ENCODE measurements at places on chromosomes 6 and 20.
A peak's percentile ranks its signal among the peaks of the same experiment; 100 is the strongest.

- no peak overlapping the region for H3K4me3 ChIP-seq
- no peak for DNase-seq
- peaks cover 1% of the 10 kb centered on the region for H3K36me3 ChIP-seq
- H3K27ac ChIP-seq = no peak overlapping the region
These were observed 15.9 kb downstream of the TAF8 start for GRCh38 chr6:42066156-42066675.

GRCh38 chr6:30769853-30770524 lies 25.6 kb upstream of the IER3 start:
- H3K4me1 ChIP-seq = peaks cover 84% of the 10 kb centered on the region
- peak overlapping the region; percentile 73 for H3K4me3 ChIP-seq
- peaks cover 5% of the 10 kb centered on the region for H3K36me3 ChIP-seq
- DNase-seq = peak; percentile 38

DNA sequence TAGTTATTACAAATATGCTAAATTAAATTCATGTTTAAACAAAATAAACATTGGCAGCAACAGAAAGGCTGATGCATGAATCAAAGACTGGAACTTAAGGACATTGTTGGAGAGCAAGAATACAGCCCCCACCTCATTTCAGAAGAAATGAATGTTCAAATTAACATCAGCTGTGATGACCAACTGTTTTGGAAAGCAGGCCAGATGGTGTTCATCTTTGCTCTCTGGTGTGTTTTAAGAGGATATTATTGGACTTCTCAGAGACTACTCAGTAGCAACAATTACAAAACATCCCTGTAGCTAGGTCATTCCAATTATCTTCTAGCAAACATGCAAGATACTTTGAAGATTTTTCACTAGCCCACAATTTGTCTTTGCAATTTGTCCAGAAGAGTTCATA lies 118.6 kb upstream of the DOK5 start:
- H3K27ac ChIP-seq = no peak overlapping the region
- H3K27me3 ChIP-seq = peaks cover 16% of the 10 kb centered on the region
- H3K36me3 ChIP-seq = no peaks in the 10 kb centered on the region
- no peak for DNase-seq

DNA sequence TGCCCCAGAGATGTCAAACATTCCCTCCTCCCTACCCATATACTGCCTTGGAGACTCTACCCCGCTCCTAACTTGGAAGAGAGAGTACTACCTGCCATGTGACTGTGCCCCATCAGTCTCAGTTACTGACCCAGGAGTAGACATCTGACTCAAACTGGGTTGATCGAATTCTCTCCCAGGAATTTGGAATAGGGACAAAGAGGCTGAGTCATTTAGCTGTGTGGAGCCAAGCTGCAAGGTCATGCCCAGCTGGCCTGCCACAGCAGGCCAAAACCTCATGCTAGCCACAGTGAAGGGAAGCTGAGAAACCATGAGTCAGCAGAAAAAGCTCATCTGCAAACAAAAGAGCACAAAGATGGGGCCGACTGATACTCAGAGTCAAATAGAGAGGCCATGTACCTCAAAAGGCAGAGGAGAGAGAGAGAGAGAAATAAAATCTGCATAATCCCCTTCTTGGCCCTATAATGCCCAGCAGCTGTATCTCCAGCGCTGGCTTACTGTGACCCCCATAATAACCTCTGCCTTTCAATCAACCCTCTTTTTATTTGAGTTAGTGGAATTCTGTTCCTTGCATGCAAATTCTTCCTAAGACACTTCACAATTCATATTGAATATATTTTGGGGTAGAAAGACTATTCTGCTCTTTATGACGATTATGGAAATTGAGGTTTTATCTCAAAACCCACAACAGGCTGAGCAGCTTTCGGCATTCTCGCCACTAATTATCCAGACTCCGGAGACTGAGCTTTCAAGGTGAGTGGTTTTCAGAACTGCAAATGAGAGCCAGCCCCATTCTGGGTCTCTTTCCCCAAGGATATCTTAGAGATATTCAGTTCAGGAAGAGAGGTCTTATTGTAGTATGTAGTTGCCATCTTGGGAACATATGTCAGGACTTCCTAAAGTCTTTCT lies 21.4 kb upstream of the AKIRIN2 start:
- no peak overlapping the region for H3K4me3 ChIP-seq
- peaks cover 19% of the 10 kb centered on the region for H3K27me3 ChIP-seq
- peaks cover 35% of the 10 kb centered on the region for H3K4me1 ChIP-seq

GRCh38 chr20:44956410-44956809 lies 3.8 kb downstream of the TOMM34 start:
- peak overlapping the region; percentile 64 for H3K27ac ChIP-seq
- H3K27me3 ChIP-seq = no peaks in the 10 kb centered on the region

DNA sequence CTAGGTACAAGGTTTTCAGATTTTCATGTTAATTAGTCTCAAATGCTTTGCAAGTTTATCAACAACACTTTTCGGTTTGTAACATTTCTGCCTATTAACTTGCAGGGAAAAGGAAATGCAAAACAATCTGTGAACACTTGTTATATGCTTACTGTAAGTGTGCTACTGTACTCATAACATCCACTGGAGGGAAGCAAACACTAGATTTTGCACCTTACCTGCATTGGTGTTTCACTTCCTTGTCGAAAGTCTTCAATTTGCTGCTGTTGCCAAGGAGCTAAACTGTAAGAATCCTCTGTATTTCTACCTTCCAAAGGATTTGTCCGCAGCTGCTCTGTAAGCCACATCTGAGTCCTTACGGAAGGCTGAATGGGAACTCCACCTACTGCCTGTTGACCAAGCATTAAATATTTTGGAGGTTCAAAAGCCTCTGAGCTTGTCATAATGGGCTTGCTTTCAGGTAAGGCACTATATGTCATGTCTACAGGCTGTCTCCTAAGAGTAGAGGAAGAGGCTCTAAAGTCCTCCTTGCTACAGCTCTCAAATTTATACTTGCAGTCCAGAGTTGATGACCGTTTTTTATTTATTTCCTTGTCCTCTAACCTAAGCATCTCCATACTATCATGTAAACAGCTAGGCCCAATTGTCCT lies 17.3 kb downstream of the PLN start:
- no peak overlapping the region for H3K4me3 ChIP-seq
- H3K36me3 ChIP-seq = peaks cover 6% of the 10 kb centered on the region
- H3K27ac ChIP-seq = peak overlapping the region; percentile 38
- H3K27me3 ChIP-seq = no peaks in the 10 kb centered on the region

DNA sequence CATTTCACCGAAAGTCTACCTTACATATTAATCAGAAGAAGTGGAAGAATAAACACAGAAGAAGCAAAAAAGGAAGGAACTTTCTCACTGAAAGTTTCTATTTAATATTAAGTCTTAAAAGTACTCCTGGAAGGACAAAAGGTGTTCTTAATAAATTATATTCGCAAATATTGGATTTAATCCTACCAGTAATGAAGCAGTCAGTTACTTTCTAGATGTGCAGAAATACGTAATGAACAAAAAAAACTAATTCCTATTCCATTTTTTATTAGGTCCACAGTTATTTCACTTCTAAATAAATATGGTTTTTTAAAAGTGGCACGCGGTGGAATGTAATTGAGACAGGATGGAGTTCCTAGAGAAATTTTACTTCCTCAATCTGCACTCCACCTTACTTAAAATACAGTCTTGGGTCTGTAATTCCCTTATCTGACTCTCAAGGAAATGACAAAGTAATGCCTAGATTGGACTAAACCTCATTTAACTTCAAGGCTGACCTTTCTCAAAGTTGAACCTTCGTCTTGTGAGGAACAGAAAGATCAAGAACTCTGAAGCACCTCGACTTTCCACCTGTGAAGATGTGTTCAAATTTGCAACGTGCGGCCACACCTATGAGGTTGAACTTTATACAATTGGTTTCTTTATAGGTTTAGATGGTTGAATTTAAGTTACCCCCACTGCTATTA lies 1.1 kb upstream of the TRAM2 start:
- H3K4me1 ChIP-seq = peaks cover 35% of the 10 kb centered on the region
- no peaks in the 10 kb centered on the region for H3K36me3 ChIP-seq
- H3K27me3 ChIP-seq = no peaks in the 10 kb centered on the region
- H3K4me3 ChIP-seq = peak overlapping the region; percentile 81

DNA sequence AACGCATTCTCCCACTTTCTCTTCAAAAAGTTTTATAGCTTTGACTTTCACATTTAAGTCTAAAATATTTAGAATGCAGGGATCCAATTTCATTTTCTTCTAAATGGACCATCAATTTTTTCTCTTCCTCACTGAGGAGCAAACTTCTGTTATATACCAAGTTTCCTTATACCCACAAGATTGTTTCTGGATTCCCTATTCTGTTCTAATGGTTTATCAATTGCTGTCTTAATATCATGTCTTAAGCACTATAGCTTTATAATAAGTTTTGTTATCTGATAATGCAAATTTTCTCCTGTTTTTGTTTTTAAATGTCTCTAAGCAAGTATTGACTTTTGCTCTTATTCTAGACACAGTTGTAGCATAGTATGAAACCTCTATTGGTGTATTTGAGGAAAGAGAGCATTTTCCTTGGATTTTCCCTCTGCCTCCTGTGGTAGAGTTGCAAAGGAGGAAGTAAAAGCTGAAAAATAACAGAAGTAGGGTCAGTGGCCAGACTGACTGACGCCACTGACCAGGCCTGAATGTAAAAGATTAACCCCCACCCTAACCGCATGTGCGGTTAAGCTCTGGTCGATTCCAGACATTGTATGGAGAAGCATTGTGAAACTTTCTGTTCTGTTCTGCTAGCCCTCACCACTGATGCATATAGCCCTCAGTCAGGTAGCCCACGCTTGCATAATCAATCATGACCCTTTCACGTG lies 40.3 kb downstream of the GPX5 start:
- no peak for DNase-seq
- H3K36me3 ChIP-seq = no peaks in the 10 kb centered on the region
- no peak overlapping the region for H3K27ac ChIP-seq
- H3K4me1 ChIP-seq = no peaks in the 10 kb centered on the region
- peaks cover 60% of the 10 kb centered on the region for H3K27me3 ChIP-seq

DNA sequence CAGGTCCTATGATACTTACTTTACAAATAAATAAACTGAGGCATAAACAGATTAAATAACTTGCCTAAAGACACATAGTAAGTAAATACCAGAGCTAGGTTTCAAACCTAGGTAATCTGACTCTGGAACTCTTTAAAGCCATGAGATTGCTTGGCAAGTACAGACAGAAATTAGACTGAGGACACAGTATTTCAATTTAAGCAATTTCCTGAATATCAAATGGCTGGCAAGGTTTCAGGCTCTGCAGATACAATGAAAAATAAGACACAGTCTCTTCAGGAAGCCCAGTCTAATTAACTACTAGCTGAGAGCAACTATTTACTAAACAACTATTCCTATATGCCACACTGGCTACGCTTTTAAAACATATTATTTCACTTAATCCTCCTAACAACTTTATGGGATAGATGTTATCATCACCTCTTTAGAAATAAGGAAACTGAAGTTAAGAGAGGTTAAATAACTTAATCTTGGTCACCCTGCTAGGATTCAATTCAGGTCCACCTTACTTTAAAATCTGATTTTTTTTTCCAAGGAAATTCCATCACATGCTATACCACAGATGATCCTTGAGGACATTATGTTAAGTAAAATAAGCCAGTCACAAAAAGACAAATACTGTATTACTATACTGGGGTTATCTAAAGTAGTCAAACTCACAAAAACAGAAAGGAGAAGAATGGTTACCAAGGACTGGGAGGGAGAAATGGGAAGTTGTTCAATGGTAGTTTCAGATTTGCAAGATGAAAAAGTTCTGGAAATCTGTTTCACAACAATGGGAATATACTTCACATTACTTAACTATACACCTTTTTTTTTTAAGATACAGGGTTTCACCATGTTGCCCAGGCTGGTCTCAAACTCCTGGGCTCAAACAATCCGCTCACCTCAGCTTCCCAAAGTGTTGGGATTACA lies 4.1 kb downstream of the TRPC4AP start:
- peaks cover 11% of the 10 kb centered on the region for H3K36me3 ChIP-seq
- H3K4me3 ChIP-seq = no peak overlapping the region
- H3K27ac ChIP-seq = peak overlapping the region; percentile 59
- peaks cover 64% of the 10 kb centered on the region for H3K4me1 ChIP-seq
- no peak for DNase-seq

DNA sequence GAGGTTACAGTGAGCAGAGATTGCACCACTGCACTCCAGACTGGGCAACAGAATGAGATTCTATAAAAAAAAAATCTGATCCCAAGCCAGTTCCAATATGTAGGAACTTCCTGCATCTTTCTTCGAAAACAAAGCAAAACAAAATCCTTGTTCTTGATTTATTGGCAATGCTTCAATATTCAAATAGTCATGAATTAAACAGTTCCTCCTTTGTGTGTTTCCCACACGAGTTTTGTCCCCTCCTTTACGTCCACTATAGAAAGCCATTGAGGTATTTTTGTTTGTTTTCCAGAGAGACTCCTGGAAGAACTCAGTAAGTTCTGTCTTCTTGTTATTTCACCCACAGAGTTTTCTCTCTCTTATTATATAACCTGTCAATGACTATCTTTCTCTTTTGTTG lies 7.6 kb downstream of the BTN1A1 start:
- H3K4me3 ChIP-seq = no peak overlapping the region
- H3K27me3 ChIP-seq = peaks cover 26% of the 10 kb centered on the region
- no peak overlapping the region for H3K27ac ChIP-seq
- H3K36me3 ChIP-seq = no peaks in the 10 kb centered on the region
- DNase-seq = no peak

DNA sequence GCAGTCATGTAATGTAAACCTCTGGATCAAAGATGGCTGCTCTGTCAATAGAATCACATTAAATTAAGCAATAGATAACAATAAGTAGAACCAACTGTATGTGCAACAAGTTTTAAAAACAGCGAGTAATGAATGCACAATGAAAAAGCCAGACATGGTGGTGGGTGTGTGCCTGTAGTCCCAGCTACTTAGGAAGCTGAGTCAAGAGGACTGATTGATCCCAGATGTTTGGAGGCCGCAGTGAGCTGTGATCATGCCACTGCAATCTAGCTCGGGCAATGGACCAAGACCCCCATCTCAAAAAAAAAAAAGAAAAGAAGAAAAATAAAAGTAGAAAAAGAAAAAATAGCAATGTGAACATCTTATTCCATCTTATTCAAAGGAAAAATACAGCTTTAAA lies 558.7 kb upstream of the MMS22L start:
- no peaks in the 10 kb centered on the region for H3K4me1 ChIP-seq
- H3K27ac ChIP-seq = no peak overlapping the region
- no peak for DNase-seq

DNA sequence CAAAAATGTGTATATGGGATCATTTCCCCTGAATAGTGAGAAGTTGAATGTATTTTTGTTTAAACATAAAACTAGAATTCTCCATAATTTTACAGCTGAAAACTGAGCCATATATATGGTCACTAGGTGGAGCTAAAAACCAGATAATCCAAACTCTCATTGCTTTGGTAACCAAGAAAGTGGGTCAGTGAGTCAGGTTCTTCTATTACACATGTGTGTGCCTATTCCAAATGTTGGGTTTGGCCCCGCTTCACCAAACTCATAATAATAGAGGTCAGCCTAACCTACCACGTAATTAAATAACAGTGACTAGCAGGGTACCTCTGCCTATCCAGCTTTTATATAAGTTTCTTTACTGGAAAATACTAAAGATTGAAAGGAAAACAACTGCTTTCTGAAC lies 19.3 kb upstream of the RNGTT start:
- DNase-seq = peak; percentile 19
- no peaks in the 10 kb centered on the region for H3K27me3 ChIP-seq
- no peaks in the 10 kb centered on the region for H3K36me3 ChIP-seq
- no peak overlapping the region for H3K27ac ChIP-seq
- no peak overlapping the region for H3K4me3 ChIP-seq

Data from activated T-cell treated with anti-CD3 and anti-CD28 coated beads, Interleukin-2, amount 50 U/mL, for 72 hours (primary cell).